ENCODE measurements at places on chromosomes 4 and X.

DNA sequence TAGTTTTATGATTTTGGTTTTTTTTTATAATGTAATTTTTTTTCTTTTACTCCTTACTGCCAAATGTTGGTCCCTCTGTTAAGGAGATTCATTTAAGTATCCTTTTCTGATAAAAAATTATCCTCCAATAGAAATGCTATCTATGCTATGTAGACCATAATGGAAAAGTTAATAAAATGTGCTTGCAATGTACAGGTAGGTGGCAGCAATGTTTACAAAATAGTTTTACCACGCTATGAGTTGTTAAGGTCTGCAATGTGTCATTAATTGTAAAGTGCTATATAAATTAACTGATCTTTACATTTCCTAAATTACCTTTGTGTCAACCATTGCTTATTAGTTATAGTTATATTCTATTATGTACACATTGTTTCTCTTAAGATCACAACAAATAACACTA, 3.8 kb upstream of the CENPC start:
- DNase-seq: no peak

GRCh38 chr4:85783483-85783882, 308.5 kb downstream of the ARHGAP24 start:
- no peak for DNase-seq

- DNase-seq: no peak
Observed at GRCh38 chrX:139018436-139018835, 306.9 kb upstream of the FGF13 start.

DNA sequence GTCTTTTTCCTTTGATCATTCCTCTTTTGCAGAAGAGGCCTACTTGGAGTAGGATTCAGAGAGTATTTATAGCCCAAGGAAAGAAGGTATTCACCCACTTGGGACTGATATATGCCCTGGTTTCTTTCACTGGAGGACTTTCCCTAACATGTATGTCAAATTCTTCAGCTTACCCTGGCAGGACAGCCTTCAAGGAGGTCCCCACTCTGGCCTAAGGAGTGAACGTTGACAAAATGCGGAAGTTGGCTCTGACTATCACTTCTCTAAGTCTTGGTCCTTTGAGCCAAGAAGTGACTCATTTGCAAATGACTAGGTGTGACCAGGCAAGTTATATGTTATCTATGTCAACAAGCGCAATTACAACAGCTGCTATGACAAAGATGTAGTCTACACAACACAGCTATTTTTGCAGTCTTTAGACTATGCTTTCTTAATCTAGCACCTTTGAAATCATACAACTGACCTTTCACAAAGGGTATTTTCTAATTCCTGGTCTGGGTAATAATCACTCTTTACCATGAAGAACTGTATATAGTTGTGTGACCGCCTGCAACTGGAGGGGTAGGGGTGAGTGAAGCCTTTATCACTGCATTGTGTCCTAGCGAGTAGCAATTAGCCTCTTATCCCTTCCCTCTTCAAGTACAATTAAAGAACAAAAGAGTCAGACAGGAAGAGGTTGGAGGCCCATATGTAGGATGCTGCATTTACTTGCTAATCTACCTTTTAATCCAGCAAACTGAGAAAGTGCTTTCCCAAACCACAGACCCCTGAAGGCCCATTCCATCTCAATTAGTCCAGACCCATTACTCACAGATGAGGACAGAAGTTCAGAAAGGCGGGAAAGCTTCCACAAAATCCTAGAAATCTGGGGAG, 50.1 kb downstream of the RASGEF1B start:
- no peak for DNase-seq

GRCh38 chr4:71732066-71732465, 51.8 kb downstream of the GC start:
- DNase-seq: no peak

- no peak for DNase-seq
Observed at GRCh38 chr4:7364979-7365378, 69.8 kb downstream of the PSAPL1 start.

Data from naive thymus-derived CD8-positive, alpha-beta T cell (primary cell).